ENCODE measurements at places on chromosomes 2 and 18.
A peak's percentile ranks its signal among the peaks of the same experiment; 100 is the strongest.

DNA sequence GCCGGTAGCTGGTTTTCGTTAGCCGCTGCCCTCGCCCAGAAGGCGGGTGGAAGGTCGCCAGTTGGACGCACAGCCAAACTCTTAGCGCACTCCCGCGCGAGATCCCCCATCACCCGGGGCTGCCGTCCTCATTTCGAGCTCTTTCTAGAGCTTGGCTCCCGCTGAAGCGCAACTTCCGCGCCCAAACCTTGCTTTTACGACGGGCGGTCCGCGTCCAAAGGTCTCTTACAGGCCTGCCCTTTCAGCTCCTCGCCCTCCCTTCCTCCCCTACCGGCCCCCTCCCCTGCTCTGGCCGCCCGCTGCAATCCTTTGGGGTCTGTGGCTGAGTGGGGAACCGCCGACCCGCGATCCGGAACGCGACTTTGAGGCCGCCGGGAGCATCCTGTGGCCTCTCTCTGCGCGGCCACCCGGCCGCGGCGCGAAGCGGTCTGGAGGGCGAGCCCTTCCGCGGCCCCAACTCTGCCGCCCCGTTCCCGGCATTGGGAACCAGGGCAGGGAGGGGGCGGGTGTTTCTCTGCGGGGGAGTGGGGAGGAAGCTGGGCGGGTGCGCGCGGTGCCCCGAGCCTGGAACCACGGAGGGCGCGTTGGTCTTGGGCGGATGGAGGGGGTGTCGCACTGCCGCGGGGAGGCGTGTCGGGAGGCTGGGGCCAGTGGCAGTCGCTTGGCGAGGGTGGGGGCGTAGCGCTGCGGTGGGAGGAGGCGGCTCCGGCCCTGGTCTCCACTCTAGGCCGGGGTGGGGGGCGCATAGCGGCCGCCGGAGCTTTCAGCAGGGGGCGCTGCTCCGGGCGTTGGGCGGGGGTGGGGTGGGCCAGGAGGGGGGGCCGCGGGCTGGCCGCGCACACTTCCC, at the start of gene GDF7:
Gene GDF7, plus strand, starts transcription at position 841 of the 847 bp plus-strand sequence. CDS start 96 bp downstream, outside the sequence.
- no peak for DNase-seq

DNA sequence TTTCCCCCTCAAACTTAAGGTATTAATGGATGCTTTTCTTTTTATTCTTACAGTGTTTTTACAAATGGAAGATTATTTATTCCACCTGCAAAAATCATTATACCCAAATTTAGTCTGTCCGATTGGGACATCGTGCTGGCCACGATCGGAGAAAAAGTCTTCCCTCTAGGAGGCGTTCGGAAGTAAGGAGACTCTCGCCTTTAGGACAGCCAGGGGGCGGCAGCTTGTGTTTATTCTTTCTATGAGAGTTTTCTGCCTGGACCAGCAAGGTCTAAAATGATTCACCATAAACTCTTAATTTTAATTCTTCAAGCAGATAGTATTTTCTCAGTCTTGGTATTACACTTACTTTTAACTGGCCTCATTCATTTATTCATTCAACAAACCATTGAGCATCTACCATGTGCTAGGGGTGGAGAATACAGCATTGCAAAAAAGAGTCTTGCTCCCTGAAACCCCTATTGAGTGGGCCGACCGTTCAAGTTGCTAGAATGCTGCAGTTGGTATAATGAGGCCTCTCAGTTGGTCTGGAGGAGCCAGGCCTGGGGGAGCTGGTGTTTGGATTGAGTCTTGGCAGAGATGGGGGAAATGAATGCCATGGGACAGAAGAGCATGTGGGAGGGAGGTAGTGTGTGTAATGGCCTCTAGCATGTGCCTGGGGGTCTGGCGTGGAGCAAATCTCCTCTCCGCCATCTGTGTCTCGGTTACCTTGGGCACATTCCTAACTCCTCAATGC, 38.7 kb downstream of the DCDC2C start:
- no peak for DNase-seq

- no peak for DNase-seq
These were observed 149.4 kb upstream of the EPAS1 start for GRCh38 chr2:46147626-46148368.

DNA sequence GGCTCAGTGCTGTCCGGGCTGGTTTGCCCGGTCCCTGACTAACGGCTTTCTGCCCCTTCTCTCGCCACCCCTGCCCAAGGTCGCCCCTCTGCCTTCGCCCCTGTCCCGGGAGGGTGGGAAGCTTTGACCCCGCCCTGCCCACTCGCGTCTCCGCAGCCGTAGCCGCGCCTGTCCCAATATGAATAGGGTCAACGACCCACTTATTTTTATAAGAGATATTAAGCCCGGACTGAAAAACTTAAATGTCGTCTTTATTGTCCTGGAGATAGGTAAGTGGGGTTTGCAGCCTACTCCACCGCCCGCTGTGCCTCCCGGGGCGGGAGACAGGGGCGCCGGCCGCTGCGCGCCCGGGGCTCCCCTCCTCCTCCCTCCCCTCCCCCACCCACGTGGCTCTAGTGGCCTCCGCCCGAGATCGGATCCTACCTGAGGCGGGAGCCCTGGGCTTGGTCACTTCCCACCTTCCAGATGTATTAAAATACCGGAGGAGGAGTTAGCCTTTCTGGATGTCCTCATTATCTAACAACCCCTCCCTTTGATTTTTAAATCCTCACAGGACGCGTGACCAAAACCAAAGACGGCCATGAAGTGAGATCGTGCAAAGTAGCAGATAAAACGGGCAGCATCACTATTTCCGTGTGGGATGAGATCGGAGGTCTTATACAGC, 633 bp downstream of the NABP1 start:
- peak; percentile 46 for DNase-seq

DNA sequence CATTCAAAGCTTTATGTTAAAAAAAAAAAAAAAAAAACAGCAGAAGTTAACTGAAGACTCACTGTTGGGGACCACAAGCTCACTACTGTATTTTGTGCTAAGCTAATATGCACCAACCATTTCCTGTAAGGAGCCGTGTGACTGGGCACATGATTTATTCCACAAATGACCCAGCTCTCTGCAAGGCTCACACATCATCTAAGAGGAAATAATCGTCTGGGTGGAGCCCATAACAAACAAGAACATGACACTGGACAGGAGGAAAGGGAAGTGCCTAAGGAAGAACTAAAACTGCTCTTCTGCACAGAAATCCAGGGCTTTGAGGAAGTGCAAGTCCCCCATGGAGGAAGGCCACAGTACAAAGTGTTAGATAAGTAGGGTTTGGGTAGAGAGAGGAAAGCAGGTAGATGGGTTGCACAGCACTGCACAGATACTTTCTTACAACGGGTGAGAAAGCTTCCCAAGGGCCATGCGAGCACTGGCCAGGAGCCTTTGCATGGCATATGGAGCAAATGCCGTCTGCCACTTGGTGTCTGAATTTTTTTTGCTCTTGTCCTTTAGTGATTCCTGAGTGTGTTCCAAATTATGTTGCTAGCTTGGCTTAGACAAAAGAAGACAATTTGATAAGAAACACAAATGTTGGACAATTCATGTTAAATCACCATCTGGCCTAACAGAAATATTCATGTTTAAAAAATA, 24.4 kb downstream of the NFE2L2 start:
- DNase-seq, result no peak

DNA sequence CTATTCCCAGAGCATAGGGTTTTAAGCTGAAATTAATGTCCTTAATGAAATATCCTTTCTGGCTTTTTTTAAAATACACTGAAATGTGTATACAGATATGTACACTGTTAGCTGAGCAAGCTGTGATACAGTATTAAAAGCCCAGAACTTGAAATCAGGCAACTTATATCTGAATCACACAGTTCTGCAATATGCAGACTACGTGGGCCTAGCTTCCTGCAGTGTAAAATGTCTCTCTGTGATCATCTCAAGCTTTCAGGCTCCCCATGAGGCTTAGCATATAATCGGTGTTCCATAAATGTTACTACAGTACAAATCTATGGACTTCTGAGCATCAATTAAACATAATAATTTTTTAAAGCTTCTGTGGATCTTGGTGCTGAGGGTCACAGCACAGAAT, 8.2 kb downstream of the FBXO15 start:
- DNase-seq, result no peak

DNA sequence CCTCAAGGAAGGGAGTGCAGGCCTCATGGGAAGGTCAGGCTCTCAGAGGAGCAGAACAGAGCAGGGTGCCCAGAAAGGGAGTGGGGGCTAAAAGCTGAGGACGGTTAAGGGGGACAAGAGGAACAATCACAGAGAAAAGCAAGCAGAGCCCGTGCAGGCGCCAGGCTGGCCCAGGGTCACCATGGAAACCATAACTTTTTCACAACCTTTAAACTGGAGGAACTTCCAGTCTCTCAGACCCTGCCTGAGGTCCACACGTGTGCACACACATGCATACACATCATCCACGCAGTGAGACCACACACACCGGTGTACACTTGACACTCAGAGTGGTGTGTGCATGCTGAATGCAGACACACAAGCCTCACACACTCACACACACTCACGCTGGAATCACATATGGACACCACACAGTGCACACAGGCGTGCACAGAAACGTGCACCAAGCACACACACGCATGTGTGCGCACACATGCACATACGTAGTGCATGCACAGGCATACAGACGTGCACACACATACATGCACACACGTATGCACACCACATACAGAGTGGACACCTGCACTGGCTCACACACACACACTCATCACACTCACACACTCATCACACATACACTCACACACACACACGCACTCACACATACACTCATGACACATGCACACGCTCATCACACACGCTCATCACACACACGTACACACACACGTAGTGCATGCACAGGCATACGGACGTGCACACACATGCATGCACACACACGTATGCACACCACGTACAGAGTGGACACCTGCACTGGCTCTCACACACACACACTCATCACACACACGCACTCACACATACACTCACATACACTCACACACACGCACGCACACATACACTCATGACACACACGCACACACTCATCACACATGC, 37.2 kb upstream of the SNED1 start:
- no peak for DNase-seq

GRCh38 chr2:16325016-16325975, 340.3 kb downstream of the CYRIA start:
- no peak for DNase-seq

DNA sequence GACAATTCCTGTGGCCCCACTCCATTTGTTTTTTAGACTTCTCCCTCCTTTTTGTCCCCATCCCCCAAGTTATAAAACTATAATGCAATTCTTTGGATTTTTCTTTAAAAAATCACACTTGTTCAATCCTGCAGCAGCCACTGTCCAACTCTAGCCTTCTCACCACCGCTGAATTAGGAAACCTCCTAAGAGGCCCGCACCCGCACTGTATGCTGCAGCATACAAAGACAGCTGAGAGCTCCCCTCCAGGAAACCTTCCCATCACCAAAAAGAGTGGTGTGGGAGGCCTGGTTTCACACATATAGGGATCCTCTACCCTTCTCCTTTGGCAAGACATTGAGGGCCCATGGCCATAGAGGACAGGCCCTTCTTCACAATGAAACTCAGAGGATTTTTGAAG, 2.9 kb downstream of the PCGF1 start:
- no peak for DNase-seq

DNA sequence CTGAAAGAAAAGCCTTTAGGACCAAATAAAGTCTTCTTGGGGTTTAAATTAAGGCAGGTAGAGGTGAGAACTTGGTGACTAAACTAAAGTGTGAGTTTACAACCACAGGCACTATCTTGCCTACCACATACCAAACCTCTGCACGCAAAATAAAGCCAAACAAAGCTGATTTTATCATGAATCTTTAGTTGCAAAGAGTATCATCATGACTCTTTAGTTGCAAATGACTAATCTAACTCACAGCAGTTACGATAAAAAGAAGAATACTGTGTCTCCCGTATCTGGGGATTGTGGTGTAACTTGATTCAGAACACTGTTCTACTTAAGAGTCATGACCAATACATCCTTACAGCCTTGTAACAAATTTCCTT, 11.2 kb downstream of the CFAP210 start:
- no peak for DNase-seq

- DNase-seq, result no peak
These were observed 6.8 kb upstream of the GREB1 start for GRCh38 chr2:11527001-11527400.

DNA sequence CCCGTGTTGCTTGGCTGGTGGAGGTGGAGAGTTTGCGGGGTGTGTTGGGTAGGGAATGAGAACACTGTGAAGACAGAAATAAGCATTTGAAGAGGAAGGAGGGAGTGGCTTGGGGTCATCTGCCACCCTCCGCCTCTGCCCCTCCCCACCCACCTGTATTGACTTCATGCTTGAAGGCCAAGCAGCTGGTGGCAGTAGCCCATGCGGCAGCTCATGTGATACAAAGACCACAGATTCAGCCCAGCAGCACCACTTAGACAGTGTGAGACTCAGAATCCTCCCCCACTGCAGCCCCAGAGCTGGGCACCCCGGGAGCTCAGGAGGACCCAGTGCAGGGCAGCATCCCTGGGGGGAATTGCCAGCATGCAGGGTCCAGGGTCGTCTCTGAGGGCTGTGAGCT, 15.4 kb downstream of the NPPC start:
- DNase-seq, result no peak

GRCh38 chr2:103169861-103170260, 408.0 kb downstream of the TMEM182 start:
- no peak for DNase-seq

DNA sequence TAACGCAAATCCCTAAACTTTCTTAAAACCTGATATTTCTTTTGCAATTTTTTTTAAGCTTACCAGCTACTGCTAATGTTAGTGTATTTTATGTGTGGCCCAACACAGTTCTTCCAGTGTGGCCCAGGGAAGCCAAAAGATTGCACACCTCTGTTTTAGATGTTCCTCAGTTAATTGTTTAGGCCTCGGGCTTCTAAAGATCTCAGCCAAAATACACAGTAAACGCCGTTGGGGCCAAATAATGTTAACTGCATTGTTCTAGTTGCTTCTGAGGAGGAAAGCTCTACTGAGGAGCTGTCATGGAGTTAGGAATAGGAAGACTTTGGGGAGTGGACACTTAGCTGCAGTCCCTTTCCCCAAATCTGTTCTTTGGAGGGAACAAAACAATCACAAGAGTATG, 2.0 kb downstream of the HSPE1 start:
- DNase-seq, result no peak

GRCh38 chr2:128199141-128199540, 108.1 kb downstream of the UGGT1 start:
- DNase-seq, result no peak

- no peak for DNase-seq
These were observed 194.8 kb downstream of the MGAT5 start for GRCh38 chr2:134448650-134449049.

- no peak for DNase-seq
These were observed 316.2 kb downstream of the GBX2 start for GRCh38 chr2:235851828-235852525.

DNA sequence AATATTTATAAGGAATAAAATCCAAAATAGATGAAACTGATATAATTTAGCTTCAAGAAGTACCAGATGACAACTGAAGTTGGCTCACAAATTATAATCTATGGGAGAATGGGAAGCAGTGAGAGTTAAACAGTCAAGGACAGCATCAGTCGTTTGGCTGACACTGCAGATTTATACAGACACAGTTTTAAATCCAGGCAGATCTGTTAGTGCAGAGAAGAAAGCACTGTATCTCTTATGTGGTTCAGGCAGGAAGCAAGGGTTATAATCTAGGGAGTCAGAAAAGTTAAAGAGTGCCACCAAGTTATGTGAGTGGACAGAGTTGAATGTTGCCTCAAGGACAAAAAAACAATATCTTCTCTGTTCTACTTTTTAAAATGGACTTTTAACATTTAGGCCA, 880.2 kb downstream of the TSN start:
- no peak for DNase-seq
